ENCODE measurements at places on chromosomes 11 and 22. TPM values are rescaled to one million over a fixed set of nuclear protein-coding genes. Genes with fewer than 3 reads are reported as not detected.

Gene SLC22A12
- total RNA-seq = not detected

Gene OR5A1
- total RNA-seq = not detected

Gene MLC1
- total RNA-seq = not detected

Gene SNX19
- total RNA-seq = 57.4 TPM

Gene FOLR2
- total RNA-seq = 15.4 TPM

Gene KRTAP5-9
- total RNA-seq = 0.35 TPM

Gene INSC
- 1.6 TPM for total RNA-seq

Gene ACTN3
- total RNA-seq = 0.11 TPM

- no peaks in the 10 kb centered on the region for H3K27me3 ChIP-seq
- H3K4me1 ChIP-seq = peaks cover 11% of the 10 kb centered on the region
- no peak for DNase-seq
These were observed 41.7 kb downstream of the MICAL3 start for GRCh38 chr22:17982572-17983141.

DNA sequence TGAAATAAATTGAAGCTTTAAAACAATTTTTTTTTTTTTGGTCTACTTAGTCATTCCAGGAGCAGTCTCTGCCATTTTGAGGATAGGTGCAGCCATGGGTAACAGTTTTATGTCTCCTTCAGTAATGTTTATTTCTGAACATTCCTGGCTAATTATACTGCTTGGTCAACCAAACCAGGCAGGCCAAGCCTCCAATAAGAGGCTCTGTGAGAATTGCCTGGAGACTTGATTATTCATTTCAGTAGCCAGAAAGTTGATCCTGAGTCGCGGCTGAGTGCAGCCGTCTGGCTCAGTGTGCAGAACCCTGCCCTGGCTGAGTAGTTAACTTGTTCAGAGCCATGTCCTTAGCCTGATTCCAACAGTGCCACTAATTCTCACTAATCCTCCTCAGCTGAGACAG is 364.0 kb upstream of the FAT3 start:
- no peaks in the 10 kb centered on the region for H3K36me3 ChIP-seq
- DNase-seq = no peak
- H3K27me3 ChIP-seq = no peaks in the 10 kb centered on the region

DNA sequence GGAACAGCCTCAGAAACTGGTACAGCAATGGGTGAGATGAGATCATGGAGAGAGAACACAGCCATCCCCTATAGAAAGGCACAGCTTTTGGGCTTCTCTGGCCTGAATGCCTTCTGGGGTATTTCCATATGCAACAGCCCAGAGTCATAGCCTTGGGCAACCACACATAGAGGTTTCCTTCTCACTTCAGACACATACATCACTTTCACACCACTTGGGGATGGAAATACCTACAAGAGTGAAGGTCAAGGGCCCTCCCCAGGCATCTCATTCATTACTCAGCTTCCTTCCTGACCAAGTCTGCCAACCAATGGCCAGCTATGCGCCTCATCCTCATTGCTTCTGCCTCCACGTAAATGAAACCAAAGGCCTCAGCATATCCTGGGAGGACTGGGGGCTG is 17.7 kb upstream of the OLFML1 start:
- H3K27me3 ChIP-seq = no peaks in the 10 kb centered on the region
- no peaks in the 10 kb centered on the region for H3K36me3 ChIP-seq
- DNase-seq = no peak
- no peaks in the 10 kb centered on the region for H3K4me1 ChIP-seq

DNA sequence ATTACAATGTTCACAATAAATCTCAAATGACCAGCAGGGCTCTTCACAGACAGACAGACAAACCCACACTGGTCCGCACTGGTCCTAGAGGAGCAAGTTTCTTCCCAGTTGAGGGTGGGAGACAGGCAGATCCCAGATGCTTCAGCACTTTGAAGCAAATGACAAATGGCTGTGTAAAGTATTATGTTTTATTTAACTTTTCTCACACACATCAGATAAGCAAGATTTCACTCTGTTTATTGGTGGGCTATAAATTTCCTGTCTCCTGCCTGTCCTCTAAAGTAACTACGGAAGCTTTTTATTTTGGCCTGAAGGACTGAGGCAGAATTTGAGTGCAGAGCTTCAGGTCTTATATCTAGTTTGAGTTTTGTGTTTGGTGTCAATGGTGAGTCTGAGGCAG is 174.7 kb upstream of the MTNR1B start:
- H3K27me3 ChIP-seq = no peaks in the 10 kb centered on the region
- H3K4me1 ChIP-seq = no peaks in the 10 kb centered on the region
- no peak overlapping the region for H3K4me3 ChIP-seq
- no peaks in the 10 kb centered on the region for H3K36me3 ChIP-seq

GRCh38 chr22:31575190-31575589 is 78.9 kb downstream of the SFI1 start:
- peaks cover 3% of the 10 kb centered on the region for H3K36me3 ChIP-seq
- no peak overlapping the region for H3K27ac ChIP-seq
- H3K4me3 ChIP-seq = no peak overlapping the region
- no peaks in the 10 kb centered on the region for H3K4me1 ChIP-seq
- H3K27me3 ChIP-seq = no peaks in the 10 kb centered on the region

- no peaks in the 10 kb centered on the region for H3K36me3 ChIP-seq
- H3K27ac ChIP-seq = no peak overlapping the region
- H3K4me1 ChIP-seq = no peaks in the 10 kb centered on the region
- DNase-seq = no peak
- H3K4me3 ChIP-seq = no peak overlapping the region
- no peaks in the 10 kb centered on the region for H3K27me3 ChIP-seq
These were observed 17.7 kb upstream of the GRK3 start for GRCh38 chr22:25546751-25547150.

DNA sequence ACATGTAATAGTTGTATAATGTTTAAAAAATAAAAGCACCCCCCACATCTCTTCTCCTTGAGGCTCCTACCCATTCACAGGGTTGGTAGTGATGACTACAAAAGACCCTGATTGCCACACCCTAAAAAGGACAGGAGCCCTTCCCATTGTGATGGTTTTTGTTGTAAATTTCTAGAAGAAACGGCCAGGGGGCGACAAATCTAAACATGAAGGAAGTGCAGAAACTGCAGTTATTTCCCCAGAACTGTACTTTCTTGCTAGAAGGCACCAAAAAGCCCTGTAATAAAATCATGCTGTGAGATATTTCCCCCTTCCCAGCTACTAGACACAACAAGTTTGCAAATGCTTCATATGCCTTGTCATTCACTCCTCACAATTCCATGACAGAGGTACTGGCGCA is 10.8 kb downstream of the PRR5L start:
- H3K36me3 ChIP-seq = no peaks in the 10 kb centered on the region
- H3K4me3 ChIP-seq = no peak overlapping the region
- H3K27ac ChIP-seq = no peak overlapping the region

DNA sequence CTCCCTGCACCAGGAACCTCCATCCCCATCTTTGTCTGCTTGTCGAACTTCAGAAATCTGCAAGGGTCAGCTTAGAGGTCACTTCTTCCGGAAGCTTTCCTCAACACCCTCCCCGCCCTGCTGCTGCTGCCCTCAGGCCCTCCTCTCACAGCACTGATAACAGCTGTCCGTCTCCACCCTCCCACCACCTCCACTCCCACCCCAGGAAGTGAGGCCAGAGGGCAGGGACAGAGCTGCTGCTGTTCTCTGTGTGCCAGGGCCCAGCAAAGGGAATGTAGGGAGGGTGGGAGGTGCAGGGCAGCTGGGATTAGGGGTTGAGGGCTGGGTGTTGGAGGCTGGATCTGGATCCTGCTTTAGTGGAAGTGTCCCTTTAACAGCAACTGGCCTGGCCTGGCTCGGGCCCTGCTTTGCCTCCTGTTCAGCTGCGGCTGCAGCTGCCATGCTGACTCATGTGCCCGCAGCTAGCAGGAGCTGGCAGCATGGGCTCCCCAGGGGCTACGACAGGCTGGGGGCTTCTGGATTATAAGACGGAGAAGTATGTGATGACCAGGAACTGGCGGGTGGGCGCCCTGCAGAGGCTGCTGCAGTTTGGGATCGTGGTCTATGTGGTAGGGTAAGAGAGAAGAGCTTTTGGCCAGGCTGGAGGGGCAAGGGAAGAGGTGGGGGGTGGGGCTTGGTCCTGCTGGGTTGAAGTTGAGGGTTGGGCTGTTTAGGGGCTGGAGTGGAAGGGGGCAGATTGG is at the start of gene P2RX6:
Gene P2RX6, plus strand, starts transcription at position 440 of the 740 bp plus-strand sequence. Its CDS starts 10 bp downstream, at position 450.
- peak within 1 kb of the TSS; percentile 34 for H3K4me3 ChIP-seq
- H3K27ac ChIP-seq = peak within 1 kb of the TSS; percentile 37
- peak; percentile 68 for DNase-seq
- H3K36me3 ChIP-seq = no peaks in the 10 kb centered on the region

GRCh38 chr11:114556135-114556534 is 3.5 kb downstream of the NXPE1 start:
- H3K36me3 ChIP-seq = no peaks in the 10 kb centered on the region
- H3K4me3 ChIP-seq = no peak overlapping the region
- DNase-seq = no peak

DNA sequence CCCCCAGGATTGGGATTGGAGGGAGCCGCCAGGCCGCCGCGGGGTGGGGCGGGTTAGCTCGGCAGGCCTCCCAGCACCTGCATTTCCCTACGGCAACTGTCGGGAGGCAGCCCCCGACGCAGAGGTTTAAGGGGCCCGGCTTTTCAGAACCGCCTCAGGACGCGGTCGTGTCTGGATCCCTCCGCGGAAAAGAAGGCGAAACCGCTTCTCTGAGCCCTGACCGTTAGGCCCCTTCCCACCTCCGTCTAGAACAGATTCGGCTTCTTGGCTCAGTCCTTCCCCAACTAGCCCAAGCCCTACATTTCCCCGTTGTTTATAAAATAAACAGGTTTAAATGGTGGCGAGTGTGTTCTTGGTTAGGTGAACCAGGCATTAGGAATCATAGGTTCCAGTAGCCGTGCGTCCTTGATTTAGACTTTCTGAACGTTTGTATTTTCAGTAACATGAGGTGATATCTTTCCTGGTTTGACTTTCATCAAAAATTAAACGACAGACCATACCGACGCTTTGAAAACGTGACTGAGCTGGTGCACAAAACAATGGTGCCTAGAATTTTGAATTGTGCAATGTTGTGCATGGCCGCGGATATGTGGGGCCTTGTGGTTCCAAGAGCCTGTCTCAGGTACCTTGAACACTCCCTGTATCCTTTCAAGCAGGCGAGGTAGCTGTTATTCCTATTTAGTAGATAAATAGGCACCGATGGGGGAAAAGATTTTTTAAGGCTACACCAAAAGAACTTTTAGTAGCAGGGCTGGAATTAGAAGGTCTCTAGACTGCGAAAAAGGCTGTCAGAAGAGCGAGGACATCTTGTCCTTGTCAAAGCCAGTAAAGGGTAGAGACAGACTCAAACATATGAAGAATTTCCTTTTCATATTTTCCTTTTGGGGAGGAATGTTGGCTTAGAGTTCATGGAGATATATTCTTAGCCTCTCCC is 1.2 kb upstream of the HSPA8 start:
- H3K27me3 ChIP-seq = no peaks in the 10 kb centered on the region
- peak overlapping the region; percentile 100 for H3K27ac ChIP-seq
- H3K4me1 ChIP-seq = peaks cover 13% of the 10 kb centered on the region
- peaks cover 7% of the 10 kb centered on the region for H3K36me3 ChIP-seq
- H3K4me3 ChIP-seq = peak overlapping the region; percentile 73

GRCh38 chr11:2306877-2307500 is 5.2 kb downstream of the TSPAN32 start:
- no peak overlapping the region for H3K4me3 ChIP-seq
- peaks cover 3% of the 10 kb centered on the region for H3K4me1 ChIP-seq
- no peak for DNase-seq
- H3K27me3 ChIP-seq = no peaks in the 10 kb centered on the region
- no peak overlapping the region for H3K27ac ChIP-seq
